ENCODE measurements at places on chromosomes 4 and X. TPM values are rescaled to one million over a fixed set of nuclear protein-coding genes. Genes with fewer than 3 reads are reported as not detected.

Gene PCDH10
- total RNA-seq, result 1.7 TPM

Gene IL15
- 5.0 TPM for total RNA-seq

Gene STIM2
- total RNA-seq, result 12.6 TPM

Gene RIPPLY1
- total RNA-seq, result not detected

Gene TSC22D3
- 41.5 TPM for total RNA-seq

Gene ZNF330
- total RNA-seq, result 54.6 TPM

Gene CFI
- 3.0 TPM for total RNA-seq

Gene ADRA2C
- total RNA-seq, result 1.5 TPM

Gene ZNF718
- 8.2 TPM for total RNA-seq
